ENCODE measurements at places on chromosomes 7 and 10.

DNA sequence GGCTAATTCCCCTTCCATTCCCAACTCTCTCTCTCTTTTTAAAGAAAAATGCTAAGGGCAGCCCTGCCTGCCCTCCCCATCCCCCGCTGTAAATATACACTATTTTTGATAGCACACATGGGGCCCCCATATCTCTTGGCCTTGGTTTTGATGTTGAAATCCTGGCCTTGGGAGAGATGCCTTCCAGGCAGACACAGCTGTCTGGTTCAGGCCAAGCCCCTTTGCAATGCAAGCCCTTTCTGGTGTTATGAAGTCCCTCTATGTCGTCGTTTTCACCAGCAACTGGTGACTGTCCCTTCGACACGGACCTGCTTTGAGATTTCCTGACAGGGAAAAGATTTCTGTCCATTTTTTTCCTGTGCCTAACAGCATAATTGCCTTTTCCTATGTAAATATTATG, 3.0 kb downstream of the ADRA2A start:
- DNase-seq: no peak

DNA sequence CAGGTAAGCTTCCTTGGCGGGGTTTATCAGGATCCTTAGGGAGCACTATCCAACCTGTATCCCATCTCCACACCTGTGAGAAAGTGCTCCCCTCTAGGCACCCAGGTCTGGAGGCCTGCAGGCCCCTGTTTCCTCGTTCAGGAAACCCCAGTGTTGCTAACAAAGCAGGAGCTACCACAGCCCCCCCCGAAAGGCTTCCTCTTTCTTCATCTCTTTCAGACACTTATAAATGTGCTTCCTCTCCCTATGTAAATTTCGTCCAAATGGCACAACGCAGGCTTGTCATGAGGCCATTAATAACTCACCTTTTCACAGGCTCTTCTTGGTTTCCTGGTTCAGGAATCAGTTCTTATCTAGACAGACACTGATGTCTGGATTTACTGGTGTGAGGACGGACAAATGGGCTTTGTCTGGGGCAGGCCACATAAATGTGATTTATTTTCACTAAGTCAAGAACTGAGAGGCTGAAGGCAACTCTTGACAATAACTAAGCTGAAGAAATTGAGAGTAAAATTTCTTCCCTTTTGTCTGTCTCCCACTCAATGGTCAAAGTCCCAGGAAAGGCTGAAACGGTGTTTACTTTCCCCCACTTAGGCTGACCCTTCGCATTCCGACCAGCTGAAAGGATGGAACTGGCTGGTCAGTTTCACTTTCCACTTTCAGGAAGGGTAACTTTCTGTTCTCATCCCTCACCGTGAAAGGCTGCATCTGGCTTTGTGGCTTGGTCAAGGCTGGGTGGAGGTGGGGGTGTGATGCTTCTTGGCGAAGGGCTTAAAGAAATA, 46.8 kb downstream of the PIK3AP1 start:
- DNase-seq: no peak

DNA sequence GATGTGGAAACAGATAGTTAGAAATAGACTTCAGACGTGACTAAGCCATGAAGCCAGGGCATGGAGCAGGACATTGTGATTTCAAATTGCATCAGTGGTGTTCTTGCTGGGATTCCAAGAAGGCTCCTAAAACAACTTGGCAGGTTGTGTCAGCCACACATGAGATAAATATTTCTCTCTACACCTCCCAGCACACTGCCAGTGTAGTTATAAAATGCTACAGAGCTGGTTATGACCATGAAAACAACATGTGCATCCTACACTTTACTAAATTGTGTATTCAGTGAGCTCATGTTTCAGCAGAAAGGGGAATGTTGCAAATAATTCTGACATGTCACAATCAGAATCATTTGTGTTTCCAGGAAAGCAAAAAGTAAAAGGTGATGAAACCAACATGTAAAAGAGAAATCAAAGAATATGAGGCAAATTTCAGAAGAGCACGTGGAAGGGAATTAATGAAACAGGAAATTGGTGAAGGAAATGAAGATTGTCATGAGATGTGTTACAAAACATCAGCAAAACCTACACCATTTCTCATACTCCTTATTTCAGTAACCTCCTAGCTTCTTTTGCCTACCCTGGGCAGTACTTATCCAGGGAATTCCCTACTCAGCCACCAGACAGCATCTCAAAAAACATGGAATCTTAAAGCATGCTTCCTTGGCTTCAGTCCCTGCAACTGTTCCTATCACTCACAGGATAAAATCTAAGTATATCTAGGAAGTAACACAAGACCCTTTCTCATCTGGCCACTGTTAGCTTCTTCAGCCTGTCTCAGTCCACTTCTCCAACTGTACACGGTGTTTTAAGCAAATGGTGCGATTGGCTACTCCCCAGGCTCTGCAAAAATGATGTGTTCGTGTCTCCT, 5.8 kb upstream of the CYP3A7 start:
- no peak for DNase-seq

- DNase-seq: no peak
Measured at GRCh38 chr10:34816085-34816496, 995 bp upstream of the PARD3 start.

DNA sequence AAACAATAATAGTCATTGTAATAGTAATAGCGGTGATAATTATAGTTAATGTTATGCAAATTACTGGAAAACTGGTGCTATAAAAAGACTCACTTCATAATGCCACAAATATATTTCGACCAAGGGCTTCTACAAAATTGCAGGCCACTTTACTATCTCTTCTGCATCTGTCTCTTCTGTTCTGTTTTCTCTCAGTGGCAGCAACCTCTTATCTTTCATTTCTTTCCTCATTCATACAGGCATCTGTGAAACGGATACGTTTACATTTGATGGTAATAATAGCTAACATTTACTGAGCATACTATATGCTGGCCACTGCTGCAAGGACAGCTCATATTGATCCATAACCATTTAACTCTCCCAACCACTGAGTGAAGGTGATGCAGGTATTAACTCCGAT, 537.4 kb upstream of the PFKP start:
- no peak for DNase-seq

DNA sequence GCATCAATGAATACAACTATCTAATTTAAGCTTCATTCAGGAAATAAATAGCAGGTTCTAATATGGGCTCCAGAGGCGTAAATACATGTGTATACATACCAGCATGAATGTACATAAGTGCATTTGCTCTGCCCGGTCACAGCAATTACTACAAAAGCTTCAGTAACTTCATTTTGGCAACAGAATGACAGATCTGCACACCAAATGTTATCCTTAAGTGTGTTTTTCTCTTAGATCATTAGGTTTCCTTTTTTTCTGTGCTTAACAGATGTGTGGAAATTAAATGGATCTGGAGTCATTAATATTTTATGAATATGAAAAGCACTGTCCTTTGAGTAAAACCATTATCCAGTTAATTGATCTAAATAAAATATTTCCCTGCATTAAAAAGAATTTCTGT, 159.0 kb upstream of the MEOX2 start:
- no peak for DNase-seq

- DNase-seq: peak; percentile 28
Measured at GRCh38 chr10:97498841-97499560, at the start of gene UBTD1. UBTD1 (plus strand) TSS chr10:97498924; CDS start chr10:97499204, 280 bp downstream.

GRCh38 chr7:48094861-48095293, 5.8 kb downstream of the UPP1 start:
- no peak for DNase-seq

DNA sequence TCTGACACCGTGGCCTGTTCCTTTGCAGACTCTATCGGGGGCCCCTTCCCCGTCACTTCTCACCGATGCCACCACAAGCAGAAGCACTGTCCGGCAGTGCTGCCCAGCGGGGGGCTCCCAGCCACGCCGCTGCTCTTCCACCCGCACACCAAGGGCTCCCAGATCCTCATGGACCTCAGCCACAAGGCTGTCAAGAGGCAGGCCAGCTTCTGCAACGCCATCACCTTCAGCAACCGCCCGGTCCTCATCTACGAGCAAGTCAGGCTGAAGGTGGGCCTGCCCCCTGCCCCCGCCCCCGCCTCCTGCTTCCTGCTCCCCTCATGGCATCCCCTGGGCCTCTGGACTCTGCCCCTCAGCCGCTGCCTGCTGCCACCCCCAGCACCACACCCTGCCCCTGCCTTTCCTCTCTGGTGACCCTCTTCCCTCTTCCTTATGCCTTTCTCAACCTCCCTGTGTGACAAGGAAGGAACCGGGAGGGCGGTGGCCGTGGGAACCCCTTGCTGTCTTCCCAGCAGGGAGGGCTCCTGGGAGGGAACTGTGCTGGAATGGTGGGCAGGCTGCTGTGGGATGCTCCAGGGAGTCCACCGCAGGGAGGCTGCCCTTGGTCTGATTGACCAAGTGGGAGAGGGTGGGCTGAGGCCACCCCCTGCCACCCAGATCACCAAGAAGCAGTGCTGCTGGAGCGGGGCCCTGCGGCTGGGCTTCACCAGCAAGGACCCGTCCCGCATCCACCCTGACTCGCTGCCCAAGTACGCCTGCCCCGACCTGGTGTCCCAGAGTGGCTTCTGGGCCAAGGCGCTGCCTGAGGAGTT, 77.5 kb downstream of the NEURL1 start:
- no peak for DNase-seq

GRCh38 chr7:122902751-122903495, 16.7 kb upstream of the CADPS2 start:
- DNase-seq: no peak

- DNase-seq: no peak
Measured at GRCh38 chr7:117296066-117296465, 26.8 kb downstream of the WNT2 start.

GRCh38 chr7:75798770-75799169, 14.8 kb downstream of the CCL24 start:
- no peak for DNase-seq

DNA sequence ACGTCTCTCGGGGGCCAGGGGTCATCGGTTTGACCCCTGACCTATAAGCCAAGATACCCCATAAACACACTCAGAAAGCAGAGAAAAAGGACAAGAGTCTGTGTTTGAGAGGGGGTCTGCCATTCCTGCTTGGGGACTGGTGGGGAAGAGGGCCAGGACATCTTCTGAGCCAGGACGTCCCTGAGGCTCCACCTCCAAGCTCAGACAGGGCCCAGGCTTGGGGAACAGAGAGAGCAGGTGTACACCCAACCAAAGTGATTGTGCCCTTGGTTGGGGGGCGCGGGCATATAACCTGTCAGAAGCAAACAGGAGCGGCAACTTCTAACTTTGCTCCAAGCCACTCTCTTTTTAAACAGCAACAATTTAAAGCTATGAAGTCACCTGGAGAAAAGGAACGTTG, 33.9 kb upstream of the PPIF start:
- no peak for DNase-seq

DNA sequence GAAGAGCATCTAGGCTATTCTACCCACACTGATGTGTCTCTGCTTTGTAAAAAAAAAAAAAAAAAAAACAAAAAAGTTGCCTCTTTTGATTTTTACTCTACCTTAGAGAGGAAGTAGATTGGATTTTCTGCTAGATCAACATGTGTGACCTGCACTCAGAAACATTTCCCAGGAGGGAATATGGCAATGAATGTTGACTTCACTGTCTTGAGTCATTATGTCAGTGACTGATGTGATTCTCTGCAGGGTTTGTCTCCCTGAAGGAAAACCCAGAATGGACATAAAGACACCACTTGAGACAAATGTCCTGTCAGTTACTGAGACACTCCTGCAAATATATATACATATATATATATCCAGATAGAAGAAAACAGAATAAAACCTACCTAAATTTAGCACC, 370.3 kb downstream of the BMPER start:
- DNase-seq: no peak

GRCh38 chr7:106865130-106866041, at the start of gene PIK3CG:
PIK3CG (plus strand) TSS chr7:106865282; CDS start chr7:106867562, 2,280 bp downstream.
- DNase-seq: no peak

DNA sequence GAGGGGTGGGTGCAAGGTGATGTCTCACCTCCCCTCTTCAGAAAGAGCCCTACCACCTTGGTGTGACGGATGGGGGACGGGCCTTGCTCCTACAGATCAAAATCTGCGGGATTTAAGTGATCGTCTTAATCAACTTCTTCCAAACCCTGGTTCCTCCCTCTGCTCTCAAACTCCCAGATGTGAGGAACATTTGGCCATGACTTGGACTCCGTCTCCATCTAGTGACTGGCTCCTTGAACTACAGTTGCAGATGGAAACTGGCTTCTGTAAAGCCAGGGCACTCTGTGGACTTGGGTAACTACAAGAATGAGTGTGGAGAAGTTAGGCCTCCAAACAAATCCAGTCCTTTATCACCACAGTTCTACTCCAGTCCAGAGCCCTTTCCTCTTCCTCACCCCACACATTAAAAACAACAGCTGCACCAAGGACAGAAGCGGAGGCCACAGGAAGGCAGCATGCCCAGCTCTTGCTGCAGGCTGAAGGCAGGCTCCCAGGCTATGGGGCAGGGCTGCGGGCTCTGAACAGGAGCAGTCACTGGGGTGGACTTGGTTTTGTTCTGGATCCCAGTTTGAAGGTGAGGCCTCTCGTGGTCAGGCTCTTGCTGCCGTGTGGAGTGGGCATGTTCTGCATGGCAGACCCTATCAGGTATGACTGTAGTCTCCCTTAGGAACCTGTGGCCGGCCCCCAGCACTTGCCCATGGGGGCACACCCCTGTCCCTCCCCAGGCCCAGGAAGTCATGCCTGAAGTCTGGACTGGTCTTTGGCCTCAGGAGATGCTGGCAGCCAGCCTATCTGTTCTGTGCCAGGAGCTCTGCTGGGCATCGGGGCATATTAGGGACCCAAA, 79.4 kb downstream of the VWC2 start:
- DNase-seq: no peak

DNA sequence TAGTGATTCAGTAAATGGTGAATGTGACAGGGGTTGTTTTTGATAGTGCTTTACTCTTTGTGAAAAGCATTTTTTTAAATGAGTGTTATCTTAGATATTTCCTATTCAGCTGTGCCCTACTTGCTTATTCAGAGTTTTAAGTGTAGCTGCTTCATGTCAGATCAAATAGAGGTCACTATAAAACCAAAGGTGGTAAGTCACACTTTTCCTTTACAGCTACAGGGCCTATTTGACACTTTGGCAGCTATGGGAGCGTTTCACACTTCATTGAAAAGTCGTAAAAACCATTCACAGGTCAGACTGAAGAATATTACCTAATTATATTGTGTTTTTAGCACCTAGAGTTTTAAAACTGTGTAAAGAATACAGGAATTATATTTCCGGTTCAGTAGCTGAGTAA, 67.3 kb downstream of the ANKIB1 start:
- no peak for DNase-seq

DNA sequence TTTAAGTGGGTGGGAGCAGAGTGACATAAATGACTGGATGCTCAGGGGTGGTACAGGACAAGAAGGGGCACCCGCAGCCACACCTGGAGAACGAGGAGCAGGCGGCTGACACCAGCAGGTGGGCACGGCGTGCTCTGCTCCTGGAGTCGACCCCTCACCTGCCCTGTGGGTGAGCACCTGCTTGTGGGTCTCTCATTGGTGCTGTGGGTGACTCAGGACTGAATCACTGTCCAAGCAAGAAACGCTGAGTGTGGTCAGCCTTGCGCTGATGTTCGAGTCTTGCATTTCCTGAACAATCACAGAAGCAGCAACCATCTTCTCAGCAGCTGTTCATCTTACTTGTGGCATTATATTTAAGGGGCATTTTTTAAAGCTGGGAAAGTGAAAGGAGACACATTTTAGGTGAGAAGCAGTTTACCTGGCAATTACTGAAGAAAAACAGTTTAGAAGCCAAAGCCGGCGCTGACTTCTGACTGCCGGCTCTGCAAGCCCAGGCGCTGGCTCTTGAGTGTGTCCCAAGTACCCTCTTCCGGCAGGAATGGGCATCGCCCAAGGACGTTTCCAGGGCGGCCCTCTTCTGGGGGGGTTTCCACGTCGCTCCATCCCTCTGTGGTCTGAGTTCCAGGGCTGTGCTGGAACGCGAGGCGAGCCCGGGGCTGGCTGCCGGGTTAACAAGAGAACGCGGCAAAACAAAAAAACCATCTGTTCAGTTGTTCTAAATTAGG, 145.2 kb upstream of the PFKP start:
- no peak for DNase-seq

- DNase-seq: no peak
Measured at GRCh38 chr10:101305320-101306241, 48.4 kb upstream of the BTRC start.

Measured in activated naive CD4-positive, alpha-beta T cell (primary cell).